ENCODE measurements at places on chromosomes 5 and 9. TPM values are rescaled to one million over a fixed set of nuclear protein-coding genes. Genes with fewer than 3 reads are reported as not detected.

GRCh38 chr5:15283076-15283475 lies 216.9 kb upstream of the FBXL7 start:
- no peak for DNase-seq

DNA sequence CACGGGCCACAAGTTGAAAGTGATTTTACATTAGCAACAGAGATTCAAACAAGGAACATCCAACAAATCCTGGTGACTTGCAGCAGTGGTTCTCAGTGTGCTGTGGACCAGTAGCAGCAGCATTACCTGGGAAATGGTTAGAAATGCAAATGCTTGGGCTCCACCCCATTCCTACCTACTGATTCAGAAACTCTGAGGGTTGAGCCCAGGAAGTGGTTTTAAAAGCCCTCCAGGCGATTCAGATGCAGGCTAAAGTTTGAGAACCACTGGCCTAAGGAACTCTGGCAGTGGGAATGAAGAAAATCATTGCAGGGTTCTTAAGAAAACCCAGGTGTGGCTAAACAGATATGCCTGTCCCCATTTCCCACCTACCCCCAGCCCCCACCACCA lies 398.8 kb downstream of the ENC1 start:
- no peak for DNase-seq

DNA sequence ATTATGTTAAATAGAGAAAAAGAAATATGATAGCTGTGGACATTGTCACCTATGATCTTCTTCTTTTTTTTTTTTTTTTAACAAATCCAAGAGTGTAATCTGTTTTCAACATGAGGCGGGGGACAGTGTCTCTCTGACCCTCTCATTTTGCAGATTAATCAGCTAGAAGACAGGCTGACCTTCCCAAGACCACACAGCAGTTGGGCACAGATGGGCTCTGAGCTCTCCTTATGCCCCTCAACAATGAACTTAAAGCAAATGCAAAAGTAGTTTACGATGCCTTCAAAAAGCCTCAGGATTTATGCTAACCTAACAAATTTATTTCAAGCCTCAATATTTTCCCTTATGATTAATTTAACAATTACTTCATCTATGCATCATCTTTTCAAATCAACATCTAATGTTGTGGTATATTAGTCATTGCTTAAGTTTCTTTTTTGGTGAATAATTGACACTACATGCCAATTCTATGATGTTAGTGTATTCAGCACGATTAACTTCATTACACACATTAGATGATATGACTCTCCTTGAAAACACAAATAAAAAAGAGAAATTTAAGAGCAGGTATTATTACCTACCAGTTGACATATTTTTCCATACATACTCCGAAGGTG lies 7.4 kb downstream of the NFIL3 start:
- DNase-seq, result no peak

DNA sequence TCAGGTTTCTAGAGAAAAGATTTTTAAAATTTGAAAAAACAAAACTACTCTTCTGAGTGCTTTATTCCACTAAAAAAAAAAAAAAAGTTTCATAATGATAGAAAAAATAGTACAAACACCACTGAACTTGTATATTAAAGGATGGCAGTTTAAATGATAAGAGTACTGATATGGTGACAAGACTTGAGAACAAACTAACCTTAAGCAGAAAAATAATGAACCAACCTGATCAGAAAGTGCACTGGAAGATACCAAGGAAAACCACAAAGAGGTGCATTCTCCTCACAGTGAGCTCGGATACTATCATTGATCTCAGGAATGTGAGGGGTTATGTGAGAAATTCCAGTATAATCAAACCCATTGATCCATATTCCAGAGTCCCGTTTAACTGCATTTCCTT lies 34.3 kb downstream of the ERMP1 start:
- DNase-seq, result no peak

- no peak for DNase-seq
These were observed 66.0 kb upstream of the ADAMTS2 start for GRCh38 chr5:179411161-179411841.

GRCh38 chr9:104586496-104587180 lies 12.6 kb downstream of the OR13C5 start:
- peak; percentile 16 for DNase-seq

- DNase-seq, result no peak
These were observed 42.0 kb downstream of the STX17 start for GRCh38 chr9:99948482-99948881.

DNA sequence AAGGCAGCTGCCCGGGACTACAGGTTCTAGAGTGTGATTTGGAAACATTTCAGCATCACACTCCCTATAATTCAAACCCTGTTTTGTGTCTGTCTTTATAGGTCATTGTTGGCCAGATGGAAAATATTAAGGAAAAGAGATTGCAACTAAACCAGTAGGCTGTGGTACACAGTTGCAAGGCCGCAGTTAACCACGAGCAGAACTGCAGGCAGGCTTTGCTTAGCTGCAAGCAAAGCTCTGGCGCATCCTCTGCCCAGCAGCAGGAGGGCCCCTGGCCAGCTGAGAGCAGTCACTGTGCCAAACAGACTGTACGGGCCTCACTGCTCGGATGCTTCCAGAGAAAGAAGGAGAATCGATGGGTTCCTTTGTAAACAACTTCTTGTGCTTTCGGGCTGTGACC lies 204.5 kb downstream of the DENND1A start:
- DNase-seq, result peak; percentile 63

DNA sequence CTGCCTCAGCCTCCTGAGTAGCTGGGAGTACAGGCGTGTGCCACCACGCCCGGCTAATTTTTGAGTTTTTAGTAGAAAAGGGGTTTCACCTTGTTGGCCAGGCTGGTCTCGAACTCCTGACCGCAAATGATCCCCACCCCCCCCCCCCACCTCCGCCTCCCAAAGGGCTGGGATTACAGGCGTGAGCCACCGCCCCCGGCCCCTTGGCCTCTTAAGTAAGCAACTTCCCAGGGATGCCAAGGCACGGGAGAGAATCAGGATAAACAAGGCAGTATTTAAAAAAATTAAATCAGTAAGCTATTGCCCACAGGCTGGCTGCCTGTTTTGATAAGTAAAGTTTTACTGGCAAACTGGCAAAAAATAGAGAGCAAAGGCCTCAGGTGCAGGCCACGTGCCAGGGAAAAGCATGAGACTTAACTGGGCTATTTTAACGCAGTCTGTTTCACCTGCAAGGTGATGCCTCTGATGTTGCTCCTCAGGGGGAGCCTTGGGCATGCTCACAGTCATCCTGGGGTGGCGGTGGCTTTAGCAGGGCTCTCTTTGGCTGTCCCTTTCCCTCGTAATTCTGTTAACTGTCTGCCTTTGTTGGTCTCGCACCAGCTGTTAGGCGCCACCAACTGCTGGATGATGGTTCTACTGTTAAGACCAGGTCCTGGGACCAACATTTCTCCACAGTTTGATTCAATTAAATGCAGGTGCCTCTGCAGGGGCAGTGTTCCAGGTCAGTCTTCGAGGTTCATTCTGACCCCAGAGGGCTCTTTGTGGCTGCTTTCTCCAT lies 19.4 kb upstream of the RNF130 start:
- DNase-seq, result no peak

DNA sequence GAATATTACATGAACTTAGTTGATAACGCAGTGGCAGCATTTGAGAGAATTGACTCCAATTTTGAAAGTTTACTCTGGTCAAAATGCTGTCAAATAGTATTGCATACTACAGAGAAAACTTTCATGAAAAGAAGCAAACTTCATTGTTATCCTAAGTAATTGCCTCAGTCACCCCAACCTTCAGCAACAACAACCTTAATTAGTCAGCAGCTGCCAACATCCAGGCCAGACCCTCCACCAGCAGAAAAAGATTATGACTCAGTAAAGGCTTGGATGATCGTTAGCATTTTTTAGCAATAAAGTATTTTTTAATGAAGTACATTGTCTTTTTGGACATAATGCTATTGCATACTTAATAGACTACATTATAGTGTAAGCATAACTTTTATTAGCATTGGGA lies 40.8 kb upstream of the SPDL1 start:
- DNase-seq, result no peak

GRCh38 chr5:125052584-125052983 lies 306.1 kb upstream of the ZNF608 start:
- DNase-seq, result peak; percentile 37

DNA sequence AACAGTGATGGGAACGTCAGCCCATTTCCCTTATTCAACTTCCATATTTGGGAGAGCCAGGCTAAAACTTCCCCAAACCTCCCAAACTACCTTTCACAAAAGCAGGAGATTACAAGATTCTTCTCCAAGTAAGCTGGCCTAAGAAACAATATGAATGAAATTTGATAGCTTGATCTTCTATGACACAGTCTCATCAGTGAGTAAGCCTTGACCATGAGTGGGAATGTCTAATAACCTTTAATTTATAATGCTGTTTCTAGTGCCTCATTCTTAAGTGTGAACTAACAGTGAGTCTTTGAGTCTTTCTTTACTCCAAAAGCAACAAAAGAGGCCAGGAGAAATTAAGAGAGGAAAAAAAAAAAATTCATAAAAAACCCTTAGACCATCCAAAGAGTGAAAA lies 1379.9 kb downstream of the EFNA5 start:
- DNase-seq, result no peak

The LMAN2 gene
- 109 TPM for polyA plus RNA-seq

The AKNA gene
- 8.4 TPM for polyA plus RNA-seq

The PCDHA3 gene
- 0.07 TPM for polyA plus RNA-seq

The SLC25A2 gene
- 0.14 TPM for polyA plus RNA-seq

The TAL2 gene
- polyA plus RNA-seq, result 0.16 TPM

The TRPM6 gene
- polyA plus RNA-seq, result 0.11 TPM

All from right cardiac atrium (tissue), 5 donors.